NCI-H187 treated with DMSO at 0.1 percent for 48 hours (cell line): ENCODE measurements at places on chromosomes 5 and 9.

- no peak for DNase-seq
Observed at GRCh38 chr9:118976160-118976559, 393.1 kb downstream of the BRINP1 start.

GRCh38 chr5:120354126-120354525, 110.0 kb upstream of the PRR16 start:
- no peak for DNase-seq

- no peak for DNase-seq
Observed at GRCh38 chr9:92266486-92266885, 27.0 kb downstream of the IARS1 start.

DNA sequence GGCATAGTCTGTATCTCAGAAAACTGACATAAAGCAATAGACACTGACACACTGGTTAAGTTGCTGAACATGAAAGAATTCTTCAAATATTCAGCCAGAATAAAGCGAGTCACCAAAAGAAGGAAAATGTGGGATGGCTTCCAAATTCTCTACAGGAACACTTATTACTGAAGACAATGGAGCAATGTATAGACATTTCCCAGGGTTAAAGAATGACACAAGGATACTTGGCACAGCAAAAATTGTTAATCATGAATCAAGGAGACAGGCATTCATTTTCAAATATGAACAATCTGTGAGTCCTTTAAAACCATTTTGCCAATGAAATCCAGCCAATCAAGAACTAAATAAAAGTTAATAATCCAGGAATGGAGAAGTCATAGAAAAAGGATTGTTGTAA, 92.5 kb downstream of the MTX3 start:
- no peak for DNase-seq

- no peak for DNase-seq
Observed at GRCh38 chr9:115997923-115998322, 155.7 kb upstream of the PAPPA start.

DNA sequence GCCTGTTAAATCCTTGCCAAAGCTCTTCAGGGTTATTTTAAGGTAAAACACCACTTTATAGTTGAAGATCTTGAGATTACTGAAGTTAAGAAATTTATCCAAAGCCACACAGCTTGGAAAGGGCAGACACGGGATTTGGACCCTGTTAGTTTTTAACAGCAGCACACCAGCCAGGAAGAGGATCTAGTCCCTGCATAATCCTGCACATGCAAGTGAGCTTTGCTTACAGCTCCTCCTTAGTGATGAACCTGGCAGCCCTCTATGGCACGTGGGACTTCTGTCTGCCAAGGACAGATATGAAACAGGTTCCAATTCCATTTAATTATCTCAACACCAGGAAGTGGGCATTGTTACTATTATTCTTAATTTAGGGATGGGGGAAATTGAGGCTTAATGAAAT, 108.7 kb downstream of the TRIM32 start:
- DNase-seq, result no peak

GRCh38 chr5:26942481-26942880, 95.9 kb downstream of the CDH9 start:
- DNase-seq, result no peak

GRCh38 chr5:38237681-38238080, 20.7 kb upstream of the EGFLAM start:
- DNase-seq, result no peak

- DNase-seq, result no peak
Observed at GRCh38 chr9:121947775-121948174, 145.3 kb downstream of the TTLL11 start.

DNA sequence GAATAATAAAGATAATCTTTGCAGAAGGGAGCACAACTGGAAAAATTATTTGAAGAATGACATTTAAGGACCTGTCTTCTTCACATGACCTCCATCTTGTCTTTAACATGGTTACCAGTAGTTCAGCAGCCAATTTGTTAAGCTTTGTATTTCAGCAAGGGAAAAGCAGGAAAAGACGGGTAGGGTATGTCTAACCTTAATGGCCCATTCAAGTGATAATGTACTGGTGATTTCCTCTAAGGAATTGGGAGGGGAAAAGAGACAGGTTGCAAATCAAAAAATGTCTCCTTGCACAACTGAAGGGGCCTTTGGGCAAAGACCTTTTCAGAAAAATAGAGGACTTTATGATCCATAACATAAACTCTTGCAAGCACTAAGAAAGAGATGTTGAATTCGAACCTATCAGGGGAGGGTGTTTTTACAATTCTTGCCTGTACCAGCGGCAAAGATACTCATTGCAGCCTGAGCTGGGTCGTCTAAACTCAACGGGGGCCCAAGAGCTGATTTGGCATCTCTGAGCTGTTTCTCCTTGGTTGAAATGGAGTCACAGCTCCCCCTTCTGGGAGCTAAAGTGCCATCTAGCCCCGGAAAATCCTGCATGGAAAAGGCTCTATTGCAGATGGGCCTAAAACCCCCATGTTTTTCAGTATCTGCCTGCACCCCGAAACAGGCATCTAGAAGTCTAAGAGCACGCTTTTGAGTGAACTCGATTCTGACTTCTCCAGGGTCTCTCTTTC, 3.8 kb downstream of the BRINP1 start:
- no peak for DNase-seq

- no peak for DNase-seq
Observed at GRCh38 chr5:120432861-120433260, 31.2 kb upstream of the PRR16 start.

DNA sequence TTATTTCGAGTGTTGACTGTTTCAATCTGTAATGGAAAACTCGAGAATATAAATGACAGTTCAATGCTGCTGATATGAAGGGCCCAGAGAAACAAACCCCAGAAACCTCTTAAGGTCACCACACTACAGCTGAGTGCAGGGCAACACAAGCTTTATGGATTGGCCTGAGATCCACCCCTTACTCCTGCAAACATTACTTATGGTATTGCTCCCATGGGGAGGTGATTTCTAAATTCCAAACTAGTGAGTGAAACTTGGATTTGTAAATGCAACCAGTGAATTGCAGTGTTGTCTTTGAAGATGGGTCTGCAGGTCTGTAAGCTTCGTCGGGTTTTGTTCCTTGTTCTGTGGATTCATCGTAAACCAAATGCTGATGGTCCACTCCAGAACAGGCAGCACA, 85.4 kb downstream of the NTRK2 start:
- DNase-seq, result no peak

DNA sequence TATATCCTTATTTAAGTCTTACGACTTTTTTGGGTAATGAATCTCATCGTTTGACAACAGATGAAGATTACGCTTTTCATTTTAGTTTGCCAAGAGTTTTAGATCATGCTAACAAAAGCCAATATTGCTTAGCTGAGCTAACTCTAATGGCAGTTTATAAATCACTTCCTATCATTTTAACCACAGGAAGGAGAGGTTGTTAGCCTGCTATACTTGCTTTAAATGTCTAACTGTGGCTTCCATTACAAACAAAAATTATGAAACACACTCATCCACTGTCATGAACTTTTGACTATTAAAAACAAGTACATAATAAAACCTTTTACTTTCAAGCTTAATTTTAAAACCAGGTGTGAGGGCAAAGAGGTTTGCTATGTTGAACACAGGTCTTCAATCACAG, 53.7 kb upstream of the ANKH start:
- no peak for DNase-seq

DNA sequence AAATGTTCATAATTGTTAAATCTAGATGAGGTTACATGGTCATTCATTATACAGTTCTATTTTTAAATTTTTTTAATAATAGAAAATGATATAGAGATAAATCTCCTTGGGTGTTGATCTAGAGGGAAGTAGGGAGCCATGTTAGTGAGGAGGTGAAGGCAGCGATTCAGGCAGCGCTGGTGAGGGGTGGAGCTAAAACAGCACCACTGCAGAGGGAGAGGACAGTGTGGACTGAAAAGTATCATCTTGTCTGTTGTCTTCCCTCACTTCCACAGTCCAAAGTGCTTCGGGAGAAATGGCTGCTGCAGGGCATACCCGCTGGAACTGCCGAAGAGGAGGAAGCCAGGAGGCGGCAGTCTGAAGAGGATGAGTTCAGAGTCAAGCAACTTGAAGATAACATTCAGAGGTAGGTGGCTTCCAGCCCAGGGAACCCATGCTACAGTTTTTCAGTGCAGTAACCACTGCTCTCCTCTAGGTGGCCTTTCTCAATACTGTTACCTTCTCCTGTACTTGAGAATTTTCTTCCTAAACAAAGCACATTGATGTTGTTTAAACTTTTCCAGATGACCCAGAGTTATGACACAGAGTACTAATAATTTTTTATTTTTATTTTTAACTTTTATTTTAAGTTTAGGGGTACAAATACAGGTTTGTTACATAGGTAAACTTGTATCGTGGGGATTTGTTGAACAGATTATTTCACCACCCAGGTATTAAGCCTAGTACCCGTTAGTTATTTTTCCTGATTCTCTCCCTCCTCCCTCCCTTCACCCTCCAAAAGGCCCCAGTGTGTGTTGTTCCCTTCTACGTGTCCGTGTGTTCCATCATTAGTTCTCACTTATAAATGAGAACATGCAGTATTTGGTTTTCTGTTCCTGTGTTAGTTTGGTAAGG, 100.5 kb downstream of the PALM2AKAP2 start:
- DNase-seq, result no peak

DNA sequence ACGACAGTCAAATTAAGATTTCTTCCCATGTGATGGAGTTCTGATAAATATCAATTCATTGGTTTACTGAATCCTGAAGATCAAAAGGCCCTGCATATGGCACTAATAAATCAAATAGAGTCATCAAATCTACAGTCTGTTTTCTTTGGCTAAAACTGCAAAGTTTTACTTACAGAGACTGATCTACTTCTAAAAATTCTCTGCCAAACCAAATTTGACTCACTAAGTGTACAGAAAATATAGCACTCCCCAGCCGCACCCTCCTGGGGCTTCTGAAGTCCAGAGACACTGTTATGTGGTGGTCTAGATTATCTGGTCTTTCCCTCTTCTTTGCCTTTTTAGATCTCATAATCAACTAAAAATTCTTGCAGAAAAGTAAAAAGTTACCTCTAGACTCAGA, 237.7 kb downstream of the MLLT3 start:
- DNase-seq, result no peak

GRCh38 chr5:77321793-77322394, 111.4 kb downstream of the PDE8B start:
- no peak for DNase-seq

GRCh38 chr5:127324756-127325155, 34.2 kb downstream of the MEGF10 start:
- no peak for DNase-seq

- DNase-seq, result no peak
Observed at GRCh38 chr5:144103611-144104485, 66.6 kb downstream of the YIPF5 start.

GRCh38 chr5:132103332-132103951, 29.9 kb downstream of the CSF2 start:
- no peak for DNase-seq

- no peak for DNase-seq
Observed at GRCh38 chr5:305459-305858, 16.1 kb upstream of the AHRR start.

DNA sequence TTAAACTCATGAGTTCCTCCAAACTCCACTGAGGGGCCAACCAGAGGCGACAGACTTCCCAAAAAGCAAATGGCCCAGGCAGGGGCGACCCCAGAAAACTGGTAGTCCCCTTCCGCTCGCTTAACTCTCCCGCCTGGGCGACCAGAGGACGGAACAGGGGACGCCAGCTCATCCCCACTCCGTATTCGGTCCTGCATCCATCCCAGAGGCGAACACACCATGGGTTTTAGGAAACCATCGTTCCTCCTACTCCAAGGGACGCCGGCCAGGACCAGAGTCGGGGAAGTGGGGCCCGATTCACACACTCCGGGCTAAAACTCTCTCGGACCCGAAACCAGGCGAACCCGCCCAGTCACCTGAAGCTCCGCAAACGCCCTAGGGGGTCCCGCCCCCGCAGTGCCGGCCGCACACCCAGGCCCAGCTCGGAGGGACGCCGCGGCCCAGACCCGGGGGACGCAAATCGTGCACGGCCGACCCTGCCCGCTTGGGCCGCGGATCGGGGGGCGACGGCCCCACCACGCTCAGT, 478 bp downstream of the TEX10 start:
- DNase-seq, result no peak

DNA sequence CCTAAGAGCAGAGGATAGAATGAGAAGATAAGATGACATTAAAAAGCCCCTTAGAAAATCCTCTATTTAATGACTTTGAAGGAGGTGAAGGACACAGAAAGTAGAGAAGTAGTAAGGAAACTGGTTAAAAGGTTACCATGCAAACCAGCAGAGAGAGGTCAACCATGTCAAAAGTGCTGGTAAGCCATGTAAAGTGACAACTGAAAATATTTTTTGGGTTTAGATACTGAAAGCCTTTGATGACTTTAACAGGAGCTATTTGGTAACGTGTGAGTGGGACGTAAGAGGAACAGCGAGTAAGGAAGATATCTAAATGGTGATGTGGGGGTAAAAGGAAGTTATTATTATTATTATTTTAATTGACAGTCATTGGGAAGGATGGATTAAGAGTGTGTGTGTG, 56.9 kb downstream of the MACIR start:
- DNase-seq, result no peak

DNA sequence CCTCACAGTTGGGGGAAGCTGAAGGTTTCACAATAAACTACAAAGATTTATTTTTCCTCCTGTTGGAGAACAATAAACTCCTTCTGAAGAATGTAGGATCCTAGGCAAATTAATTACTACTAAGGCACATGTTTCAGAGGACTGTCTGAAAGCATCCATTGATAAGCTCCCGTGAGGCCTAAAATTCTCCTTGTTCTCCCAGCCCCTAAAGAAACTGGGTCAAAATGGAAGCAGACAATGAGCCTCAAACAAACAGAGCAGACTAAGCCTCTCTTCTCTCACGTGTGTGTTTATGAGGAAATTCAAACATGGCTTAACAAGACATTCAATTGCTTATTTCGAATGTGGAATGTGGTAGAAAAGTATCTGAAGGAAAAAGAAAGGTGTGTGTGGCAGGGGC, 249.0 kb downstream of the GLIS3 start:
- DNase-seq, result no peak

DNA sequence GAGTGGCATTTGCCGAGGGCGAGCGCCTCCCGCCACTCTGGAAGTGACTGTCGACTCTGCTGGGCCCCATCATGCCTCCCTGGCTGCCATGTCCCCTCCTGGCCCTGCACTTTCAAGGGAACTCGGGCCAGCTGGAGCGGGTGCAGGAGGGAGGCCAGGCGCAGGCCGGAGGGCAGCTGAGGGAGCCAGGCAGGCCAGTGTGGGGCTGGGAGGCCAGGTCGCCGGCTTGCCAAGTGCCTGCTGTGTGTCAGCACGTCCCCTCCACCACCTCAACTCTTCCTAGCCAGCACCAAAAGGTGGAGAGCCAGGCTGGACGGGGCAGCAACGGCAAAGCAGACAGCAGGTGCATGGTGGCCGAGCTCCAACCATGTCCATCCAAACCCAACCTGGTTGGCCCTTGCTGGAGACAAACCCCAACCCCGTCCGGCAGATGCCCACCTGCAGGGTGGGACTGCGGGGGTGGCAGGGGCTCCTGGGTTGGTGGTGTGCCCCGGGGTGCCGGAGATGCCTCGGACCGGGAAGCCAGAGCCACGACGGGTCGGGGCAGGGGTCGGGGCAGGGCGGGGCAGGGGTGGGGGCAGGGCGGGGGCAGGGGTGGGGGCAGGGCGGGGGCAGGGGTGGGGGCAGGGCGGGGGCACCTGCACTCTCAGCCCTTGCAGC, 36.5 kb upstream of the EGFL7 start:
- DNase-seq, result no peak

GRCh38 chr5:15137414-15137813, 265.8 kb upstream of the ANKH start:
- DNase-seq, result no peak

GRCh38 chr5:96297867-96298266, 135.2 kb downstream of the PCSK1 start:
- no peak for DNase-seq
